ENCODE measurements at places on chromosomes 7 and 10.

- no peak for DNase-seq
Observed at GRCh38 chr10:71191019-71191418, 21.4 kb upstream of the UNC5B start.

DNA sequence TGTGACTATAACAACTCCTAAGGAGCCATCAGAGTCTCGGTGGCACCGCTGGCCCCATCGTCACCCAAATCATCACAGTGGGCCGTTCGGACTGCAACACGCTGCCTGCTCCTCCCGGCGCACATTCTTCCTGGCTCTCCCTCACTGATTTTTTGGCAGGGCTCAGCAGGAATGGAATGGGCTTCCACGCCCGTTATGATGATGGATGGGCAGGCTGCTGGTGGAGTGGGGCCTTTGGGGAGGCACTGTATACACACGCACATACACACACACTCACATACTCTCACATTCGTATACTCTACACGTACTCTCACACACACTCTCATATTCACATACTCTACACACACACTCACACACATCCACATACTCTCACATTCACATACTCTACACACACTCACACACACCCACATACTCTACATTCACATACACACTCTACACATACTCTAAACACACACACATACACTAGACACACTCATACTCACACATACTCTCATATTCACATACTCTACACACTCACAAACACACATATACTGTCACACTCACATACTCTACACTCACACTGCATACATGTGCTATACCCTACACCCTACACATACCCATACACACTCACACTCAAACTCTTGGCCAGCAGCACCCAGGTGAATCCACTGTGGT is 99.8 kb downstream of the KCNMA1 start:
- no peak for DNase-seq

- no peak for DNase-seq
Observed at GRCh38 chr7:97555857-97556421, 175.9 kb upstream of the TAC1 start.

DNA sequence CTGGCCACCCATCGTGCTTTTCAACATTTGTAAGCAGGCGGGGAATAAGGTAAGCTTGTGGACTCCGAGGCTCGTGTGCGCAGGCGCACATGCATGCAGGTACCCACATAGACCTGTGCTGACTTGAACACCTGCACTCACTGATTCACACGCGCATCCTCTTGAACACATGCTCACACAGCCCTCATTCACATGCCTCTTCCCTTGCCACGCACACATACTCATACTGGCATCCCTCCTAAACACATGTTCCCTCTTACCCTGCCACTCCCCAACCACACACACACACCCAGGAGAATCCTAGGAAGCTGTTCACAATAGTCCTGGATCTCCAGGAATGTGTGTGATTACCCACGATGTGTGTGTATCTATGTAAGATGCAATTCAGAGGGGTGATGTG is 44.1 kb upstream of the LBX1 start:
- no peak for DNase-seq

GRCh38 chr10:17787087-17787961 is 21.8 kb upstream of the MRC1 start:
- DNase-seq, result no peak

GRCh38 chr7:97218767-97219166 is 101.3 kb downstream of the SDHAF3 start:
- DNase-seq, result no peak

DNA sequence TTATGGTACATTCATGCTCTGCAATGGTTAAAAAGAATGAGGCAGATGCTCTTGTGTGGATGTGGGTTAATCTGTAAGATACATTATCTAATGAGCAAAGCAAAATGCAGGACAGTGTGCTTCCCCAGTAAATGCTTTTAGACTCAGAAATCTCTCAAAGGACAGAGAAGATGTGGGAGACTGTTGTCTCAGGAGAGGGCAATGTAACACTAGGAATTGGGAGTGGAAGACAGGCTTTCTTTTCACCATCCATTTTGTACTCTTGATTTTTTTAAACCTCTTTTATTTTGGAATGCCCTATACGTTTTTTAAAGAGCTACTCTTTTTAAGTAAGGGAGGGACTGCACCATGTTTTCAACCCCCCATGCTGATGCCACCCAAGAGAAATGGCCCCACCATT is 77.5 kb upstream of the ADAM12 start:
- DNase-seq, result no peak

DNA sequence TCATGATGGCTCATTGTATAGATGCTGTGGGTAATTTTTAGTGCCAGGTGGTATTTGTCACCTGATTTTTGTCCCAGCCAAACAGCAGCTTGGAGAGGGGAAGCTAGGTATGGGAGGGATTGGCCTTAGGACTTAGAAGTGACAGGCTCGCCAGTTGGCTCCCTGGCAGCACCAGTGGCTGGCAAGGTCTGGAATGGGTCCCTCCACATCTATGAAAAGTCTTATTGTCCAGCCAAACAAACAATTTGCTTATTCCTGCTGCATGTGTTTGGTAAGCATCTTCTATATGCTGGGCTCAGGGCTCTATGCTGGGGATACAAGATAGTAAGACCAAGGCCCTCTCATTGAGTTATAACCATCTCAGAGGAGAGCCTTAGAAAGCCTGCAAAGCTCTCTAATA is 42.5 kb downstream of the SORCS3 start:
- DNase-seq, result no peak

- DNase-seq, result no peak
Observed at GRCh38 chr10:132132421-132132841, 54.3 kb upstream of the DPYSL4 start.

- DNase-seq, result no peak
Observed at GRCh38 chr7:112833082-112833481, 42.9 kb upstream of the TMEM168 start.

DNA sequence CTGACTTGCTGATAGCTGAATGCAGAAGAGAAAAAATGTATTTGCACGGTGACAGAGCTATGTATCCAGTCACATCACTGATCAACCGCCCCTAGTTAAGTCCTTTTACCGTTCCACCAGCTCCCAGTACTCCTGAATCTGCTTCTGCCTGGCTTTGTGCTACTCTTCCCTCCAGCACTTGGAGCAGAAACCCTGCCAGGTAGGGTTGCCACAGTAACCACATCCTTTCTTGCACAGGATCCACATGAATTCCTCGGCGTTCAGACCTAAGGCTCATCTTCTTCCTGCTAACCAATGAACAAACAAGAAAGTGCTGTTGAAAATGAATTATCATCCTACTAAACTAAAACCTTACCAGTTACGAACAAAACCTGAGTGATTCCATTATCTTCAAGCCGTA is 52.0 kb upstream of the KCTD7 start:
- no peak for DNase-seq

GRCh38 chr10:67076144-67076543 is 150.3 kb downstream of the LRRTM3 start:
- no peak for DNase-seq

DNA sequence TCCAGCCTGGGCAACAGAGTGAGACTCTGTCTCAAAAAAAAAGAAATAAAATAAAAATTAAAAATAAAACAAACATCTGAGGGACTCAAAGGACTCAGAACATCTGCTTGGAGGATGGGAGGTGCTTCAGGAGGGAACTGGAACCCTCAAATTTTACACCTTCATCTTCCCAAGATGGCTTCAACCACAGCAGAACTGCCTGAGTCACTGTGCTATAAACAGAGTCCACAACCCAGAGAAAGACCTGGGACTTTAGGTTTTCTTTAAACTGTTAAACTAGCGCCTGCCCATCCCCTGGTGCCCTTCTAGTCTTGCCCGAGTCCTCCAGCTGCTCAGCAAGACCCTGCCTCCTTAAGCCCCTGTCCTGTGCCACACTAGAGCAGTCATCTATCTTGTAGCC is 40.8 kb downstream of the RGS10 start:
- no peak for DNase-seq

- DNase-seq, result no peak
Observed at GRCh38 chr7:156840134-156840533, 52.8 kb downstream of the LMBR1 start.

- DNase-seq, result no peak
Observed at GRCh38 chr10:14384915-14385314, 54.2 kb upstream of the FRMD4A start.

- DNase-seq, result no peak
Observed at GRCh38 chr7:135188298-135188984, 17.9 kb upstream of the CYREN start.
